ENCODE measurements at places on chromosomes 6 and 20. TPM values are rescaled to one million over a fixed set of nuclear protein-coding genes. Genes with fewer than 3 reads are reported as not detected.

DNA sequence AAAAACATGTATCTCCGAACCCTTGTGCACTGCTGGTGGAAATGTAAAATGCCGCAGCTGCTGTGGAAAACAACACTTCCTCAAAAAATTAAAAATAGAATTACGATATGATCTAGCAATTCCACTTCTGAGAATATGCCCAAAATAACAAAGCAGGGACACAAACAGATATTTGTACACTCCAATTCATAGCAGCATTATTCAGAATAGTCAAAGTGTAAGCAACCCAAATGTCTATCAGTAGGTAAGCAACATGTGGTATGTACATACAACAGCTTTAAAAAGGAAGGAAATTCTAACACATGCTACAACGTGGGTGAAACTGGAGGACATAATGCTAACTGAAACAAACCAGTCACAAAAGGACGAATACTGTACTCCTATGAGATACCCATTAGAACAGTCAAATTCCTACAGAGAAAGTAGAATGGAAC is 5.7 kb upstream of the RAB5IF start:
- DNase-seq: no peak

GRCh38 chr20:17655865-17656479 is 26.1 kb downstream of the RRBP1 start:
- DNase-seq: no peak

GRCh38 chr6:167497428-167498056 is 172.7 kb downstream of the TTLL2 start:
- no peak for DNase-seq

GRCh38 chr6:34866509-34866908 is 21.3 kb downstream of the TAF11 start:
- DNase-seq: no peak

- DNase-seq: peak; percentile 55
Observed at GRCh38 chr6:117552618-117553017, 49.7 kb downstream of the GOPC start.

Gene RUNX2
- 11.8 TPM for total RNA-seq

Gene IYD
- total RNA-seq: under 0.01 TPM

Gene MDFI
- total RNA-seq: 53.7 TPM

Gene FOXS1
- total RNA-seq: 2.0 TPM

Measured in Daoy (cell line).